ENCODE measurements at places on chromosomes 13 and 19.

GRCh38 chr19:8158411-8159074 is 9.2 kb upstream of the FBN3 start:
- peaks cover 6% of the 10 kb centered on the region for H3K4me1 ChIP-seq
- no peaks in the 10 kb centered on the region for H3K36me3 ChIP-seq
- no peak overlapping the region for H3K27ac ChIP-seq

DNA sequence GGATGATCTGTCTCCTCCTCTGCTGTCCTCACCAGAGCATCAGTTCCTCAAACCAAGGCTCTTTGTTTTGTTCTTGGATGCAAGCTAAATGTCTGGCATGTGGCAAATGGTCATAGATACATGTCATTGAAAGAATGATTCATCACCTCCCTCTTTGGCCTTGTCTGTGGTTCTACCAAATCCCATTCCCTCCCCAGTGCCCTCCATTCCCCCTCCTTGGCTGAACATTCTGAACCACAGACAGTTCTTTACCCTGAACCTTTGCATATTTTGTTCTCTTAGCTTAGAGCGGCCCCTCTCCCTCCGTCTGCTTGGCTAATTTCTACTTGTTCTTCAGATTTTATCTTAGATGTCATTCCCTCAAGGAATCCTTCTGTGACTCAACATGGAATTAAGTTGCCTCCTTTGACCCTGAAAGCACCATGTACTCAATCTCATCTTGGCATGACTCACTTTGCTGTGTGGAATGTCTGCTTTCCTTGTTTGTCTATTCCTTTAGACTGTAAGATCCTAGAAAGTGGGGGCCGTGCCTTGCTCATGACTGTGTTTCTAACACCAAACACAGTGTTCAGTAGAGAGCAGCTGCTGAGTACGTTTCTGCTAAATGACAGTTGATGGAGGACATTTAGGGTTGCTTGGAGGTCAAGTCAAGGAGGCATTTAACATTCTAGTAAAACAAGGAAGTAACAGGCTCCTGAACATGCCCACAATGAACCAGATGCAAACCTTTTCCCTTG is 8.1 kb downstream of the ALOX5AP start:
- no peak for DNase-seq
- no peak overlapping the region for H3K4me3 ChIP-seq
- H3K4me1 ChIP-seq, result peaks cover 68% of the 10 kb centered on the region
- H3K36me3 ChIP-seq, result peaks cover 18% of the 10 kb centered on the region

DNA sequence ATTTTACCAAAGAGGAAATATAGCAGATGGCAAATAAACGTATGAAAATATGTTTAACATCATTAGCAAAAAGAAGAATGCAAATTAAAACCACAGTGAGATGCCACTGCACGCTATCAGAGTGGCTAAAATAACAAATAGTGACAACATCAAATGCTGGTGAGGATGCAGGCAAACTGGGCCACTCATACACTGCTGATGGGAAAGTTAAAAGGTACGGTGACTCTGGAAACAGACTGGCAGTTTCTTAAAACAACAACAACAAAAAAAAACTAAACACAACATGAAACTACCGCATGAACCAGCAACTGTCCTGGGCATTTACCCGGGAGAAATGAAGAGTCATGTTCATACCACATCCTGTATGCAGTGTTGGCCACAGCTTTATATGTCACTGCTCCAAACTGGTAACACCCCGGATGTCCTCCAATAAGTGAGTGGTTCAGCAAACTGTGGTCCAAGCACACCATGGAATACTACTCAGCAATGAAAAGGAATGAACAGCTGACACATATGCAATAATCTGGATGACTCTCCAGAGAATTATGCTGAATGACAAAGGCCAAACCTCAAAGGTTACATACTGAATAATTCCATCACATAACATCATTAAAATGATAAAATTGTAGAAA is 22.3 kb downstream of the EPS15L1 start:
- peak overlapping the region; percentile 15 for H3K4me3 ChIP-seq
- H3K27ac ChIP-seq, result peak overlapping the region; percentile 89
- H3K4me1 ChIP-seq, result peaks cover 59% of the 10 kb centered on the region
- H3K36me3 ChIP-seq, result peaks cover 15% of the 10 kb centered on the region
- H3K27me3 ChIP-seq, result no peaks in the 10 kb centered on the region

DNA sequence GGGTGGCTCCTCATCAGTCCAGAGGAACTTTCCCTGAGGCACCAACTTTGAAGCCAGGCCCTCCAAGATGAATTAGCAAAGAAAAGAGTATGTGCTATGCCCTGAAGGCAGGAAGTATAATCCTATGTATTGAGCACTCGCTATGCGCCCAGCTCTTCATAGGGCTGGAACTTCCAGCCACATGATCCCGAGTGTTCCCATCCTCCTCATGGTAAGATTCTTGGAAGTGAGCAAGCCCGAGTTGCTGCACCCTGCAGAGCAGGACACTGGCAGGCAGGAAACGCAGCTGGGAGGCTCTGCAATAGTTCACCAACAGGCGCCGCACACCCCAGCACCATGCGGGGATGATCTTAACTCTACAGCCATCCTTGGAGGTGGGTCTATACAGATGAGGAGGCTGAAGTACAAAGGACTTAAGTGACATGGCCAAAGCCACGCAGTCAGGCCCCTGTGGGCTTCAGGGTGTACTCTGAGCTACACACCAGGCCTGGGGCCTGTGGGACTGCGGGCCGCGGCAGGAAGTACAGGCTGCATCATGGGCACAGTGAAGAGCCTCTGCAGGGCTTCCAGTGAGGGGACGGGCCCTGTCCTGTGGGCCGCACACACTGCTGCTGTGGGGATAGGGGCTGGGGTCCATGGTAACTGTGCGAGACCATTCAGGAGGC is 25.1 kb downstream of the C19orf47 start:
- H3K36me3 ChIP-seq, result peaks cover 92% of the 10 kb centered on the region
- H3K4me1 ChIP-seq, result no peaks in the 10 kb centered on the region
- no peak overlapping the region for H3K4me3 ChIP-seq
- no peak overlapping the region for H3K27ac ChIP-seq

DNA sequence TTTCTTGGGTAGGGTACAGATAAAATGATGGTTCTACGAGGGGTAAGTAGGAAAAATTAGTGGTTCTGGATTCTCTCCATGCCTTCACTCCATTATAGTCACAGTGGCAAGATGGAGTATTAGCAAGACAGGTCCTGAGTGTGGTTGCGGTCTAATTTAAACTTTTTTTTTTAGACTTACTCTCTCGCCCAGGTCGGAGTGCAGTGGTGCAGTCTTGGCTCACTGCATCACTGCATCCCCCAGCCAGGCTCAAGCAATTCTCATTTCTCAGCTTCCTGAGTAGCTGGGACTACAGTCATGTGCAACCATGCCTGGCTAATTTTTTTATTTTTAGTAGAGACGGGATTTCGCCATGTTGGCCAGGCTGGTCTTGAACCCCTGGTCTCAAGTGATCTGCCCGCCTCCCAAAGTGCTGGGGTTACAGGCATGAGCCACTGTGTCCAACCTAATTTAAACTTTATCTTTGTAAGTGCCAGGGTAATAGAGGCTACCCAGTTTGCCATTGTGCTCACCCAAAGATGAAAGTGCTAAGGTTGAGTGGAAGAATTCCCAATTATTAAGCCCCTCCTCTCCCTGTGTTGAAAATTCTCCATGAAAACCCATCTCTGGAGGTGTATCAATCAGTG is 135.6 kb downstream of the TM9SF2 start:
- no peaks in the 10 kb centered on the region for H3K27me3 ChIP-seq
- DNase-seq, result no peak
- H3K4me3 ChIP-seq, result no peak overlapping the region
- no peaks in the 10 kb centered on the region for H3K36me3 ChIP-seq

GRCh38 chr13:58963321-58963720 is 1200.4 kb downstream of the DIAPH3 start:
- H3K4me3 ChIP-seq, result no peak overlapping the region
- no peak for DNase-seq
- no peaks in the 10 kb centered on the region for H3K4me1 ChIP-seq

GRCh38 chr19:4589579-4590410 is 30.3 kb upstream of the SEMA6B start:
- no peak for DNase-seq
- peaks cover 69% of the 10 kb centered on the region for H3K27me3 ChIP-seq
- no peaks in the 10 kb centered on the region for H3K4me1 ChIP-seq
- no peaks in the 10 kb centered on the region for H3K36me3 ChIP-seq

DNA sequence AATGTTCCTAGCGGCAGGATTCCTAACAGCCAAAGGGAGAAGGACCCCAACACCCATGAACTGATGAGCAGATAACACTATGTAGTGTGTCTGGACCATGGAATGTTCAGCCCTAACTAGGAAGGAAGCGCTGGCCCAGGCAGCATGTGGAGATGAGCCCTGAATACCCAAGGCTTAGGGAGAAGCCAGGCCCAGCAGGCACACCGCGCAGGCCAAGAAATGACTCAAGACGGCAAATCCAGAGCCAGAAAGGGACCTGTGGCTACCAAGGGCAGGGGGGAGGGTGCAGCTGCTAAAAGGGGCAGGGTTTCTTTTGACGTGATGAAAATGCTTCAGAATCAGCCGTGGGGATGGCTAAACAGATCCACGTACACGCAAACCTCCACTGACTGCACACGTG is 20.7 kb upstream of the TINCR start:
- H3K4me3 ChIP-seq, result no peak overlapping the region
- H3K4me1 ChIP-seq, result peaks cover 22% of the 10 kb centered on the region
- no peak overlapping the region for H3K27ac ChIP-seq
- H3K36me3 ChIP-seq, result peaks cover 87% of the 10 kb centered on the region

DNA sequence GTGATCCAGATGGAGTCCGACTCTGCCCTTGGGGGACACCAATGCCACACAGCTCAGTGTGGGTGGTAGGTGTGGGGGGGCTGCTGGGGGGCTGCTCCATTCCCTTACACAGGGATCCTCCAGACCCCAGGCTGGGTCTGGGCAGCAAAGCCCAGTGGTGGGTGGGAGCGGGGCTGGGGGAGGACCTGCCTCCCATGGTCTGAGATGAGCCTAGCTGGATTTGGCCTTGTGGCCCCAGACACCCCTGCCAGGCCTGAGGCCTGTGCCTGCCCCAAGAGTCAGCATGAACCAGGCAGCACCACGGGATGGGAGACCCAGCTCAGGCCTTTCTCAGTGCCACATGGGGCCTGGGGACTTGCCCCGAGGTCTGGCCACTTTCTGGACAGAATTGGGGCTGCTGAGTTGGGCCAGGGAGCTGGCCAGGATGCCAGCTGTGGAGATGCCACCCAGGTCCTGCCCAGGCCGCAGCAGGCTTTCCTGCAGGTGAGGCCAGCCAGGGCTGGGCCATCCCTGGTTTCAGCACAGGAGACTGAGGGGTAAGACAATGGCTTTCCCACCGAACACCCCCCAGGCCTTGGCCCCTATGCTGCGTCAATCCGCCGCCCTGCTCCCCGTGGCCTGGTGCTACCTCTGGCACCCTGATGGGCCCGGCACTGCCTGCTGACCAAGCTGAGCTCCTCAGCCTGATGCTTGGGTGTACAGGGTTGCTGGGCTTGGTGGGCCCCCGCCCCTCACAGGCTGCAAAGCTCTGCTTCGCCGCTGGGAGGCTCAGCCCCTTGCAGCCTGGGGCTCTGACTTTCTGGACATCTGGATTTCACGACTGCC is 24.2 kb downstream of the CEBPG start:
- H3K36me3 ChIP-seq, result peaks cover 3% of the 10 kb centered on the region
- no peak overlapping the region for H3K27ac ChIP-seq
- no peak for DNase-seq
- no peaks in the 10 kb centered on the region for H3K27me3 ChIP-seq

DNA sequence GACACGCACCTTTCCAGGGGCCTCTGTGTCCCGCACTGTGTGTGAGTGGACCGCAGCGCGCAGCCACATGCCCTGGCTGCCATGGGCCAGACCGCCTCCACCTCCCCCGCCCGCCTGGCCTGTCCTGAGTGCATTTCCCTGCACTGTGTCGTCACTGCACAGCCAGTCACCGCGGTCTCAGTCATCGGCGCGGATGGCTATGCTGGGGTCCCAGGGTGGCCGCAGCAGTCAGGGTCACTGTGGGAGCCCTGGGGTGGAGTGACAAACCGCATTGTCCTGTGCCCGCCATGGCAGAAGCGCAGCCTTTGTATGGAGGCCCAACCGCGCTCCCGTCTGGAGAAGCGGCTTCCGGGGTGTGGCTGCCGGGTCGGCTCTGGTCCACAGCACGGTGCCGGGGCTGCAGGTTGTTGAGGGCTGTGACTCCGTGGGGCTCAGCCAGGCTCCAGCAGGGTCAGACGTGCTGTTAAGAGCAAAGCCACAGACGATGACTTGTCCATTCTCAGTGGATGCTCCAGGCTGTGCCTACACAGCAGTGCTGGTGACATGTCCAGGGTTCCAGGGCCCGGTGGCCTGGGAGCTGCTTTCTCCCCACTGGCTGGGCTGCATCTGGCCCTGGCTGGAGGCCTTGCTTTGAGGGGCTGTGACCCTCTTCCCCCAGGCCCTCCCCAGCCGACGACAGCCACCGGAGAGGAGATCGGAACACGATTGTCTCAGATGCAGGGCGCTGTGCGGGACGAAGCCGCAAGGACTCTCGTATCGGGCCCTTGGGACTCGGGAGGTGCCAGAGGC is 6.3 kb upstream of the NDUFS7 start:
- peaks cover 27% of the 10 kb centered on the region for H3K36me3 ChIP-seq
- DNase-seq, result no peak
- H3K27ac ChIP-seq, result no peak overlapping the region
- H3K27me3 ChIP-seq, result no peaks in the 10 kb centered on the region
- H3K4me1 ChIP-seq, result no peaks in the 10 kb centered on the region

- no peaks in the 10 kb centered on the region for H3K4me1 ChIP-seq
- DNase-seq, result no peak
- H3K36me3 ChIP-seq, result no peaks in the 10 kb centered on the region
- H3K27me3 ChIP-seq, result peaks cover 32% of the 10 kb centered on the region
Observed at GRCh38 chr13:43305416-43305815, 282.0 kb downstream of the DNAJC15 start.

DNA sequence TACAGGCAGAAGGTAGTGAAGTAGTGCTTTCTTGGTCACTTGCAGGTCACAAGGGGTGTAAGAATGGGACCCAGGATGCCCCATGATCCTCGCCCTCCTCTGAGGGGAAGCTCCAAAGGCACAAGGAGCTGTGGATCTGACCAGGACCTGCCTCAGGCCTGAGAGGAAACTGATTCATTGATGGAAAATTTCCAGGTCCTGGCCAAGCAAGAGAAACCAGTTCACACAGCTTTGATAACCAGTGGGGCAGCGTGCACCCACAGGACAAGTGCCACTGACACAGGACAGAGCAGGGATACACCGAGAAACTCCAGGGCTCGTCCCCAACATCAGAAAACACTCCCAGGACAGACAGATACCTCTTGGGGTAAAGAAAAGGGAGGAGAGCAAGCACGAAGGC is 177.1 kb downstream of the RBM26 start:
- DNase-seq, result no peak
- H3K27ac ChIP-seq, result no peak overlapping the region
- H3K4me1 ChIP-seq, result no peaks in the 10 kb centered on the region
- H3K36me3 ChIP-seq, result no peaks in the 10 kb centered on the region

GRCh38 chr19:1360818-1361461 is 22.8 kb upstream of the NDUFS7 start:
- H3K4me1 ChIP-seq, result peaks cover 41% of the 10 kb centered on the region
- H3K36me3 ChIP-seq, result peaks cover 93% of the 10 kb centered on the region
- H3K4me3 ChIP-seq, result no peak overlapping the region
- no peaks in the 10 kb centered on the region for H3K27me3 ChIP-seq
- DNase-seq, result no peak

GRCh38 chr13:98896083-98896867 is 81.6 kb downstream of the DOCK9 start:
- H3K27me3 ChIP-seq, result no peaks in the 10 kb centered on the region
- H3K4me1 ChIP-seq, result peaks cover 10% of the 10 kb centered on the region
- no peak overlapping the region for H3K4me3 ChIP-seq
- H3K27ac ChIP-seq, result peak overlapping the region; percentile 4
- peaks cover 79% of the 10 kb centered on the region for H3K36me3 ChIP-seq

- no peak for DNase-seq
- H3K27me3 ChIP-seq, result no peaks in the 10 kb centered on the region
- peaks cover 24% of the 10 kb centered on the region for H3K4me1 ChIP-seq
- peak overlapping the region; percentile 80 for H3K4me3 ChIP-seq
- H3K27ac ChIP-seq, result peak overlapping the region; percentile 91
Observed at GRCh38 chr13:77477299-77477848, 58.1 kb upstream of the SCEL start.
